Naive thymus-derived CD8-positive, alpha-beta T cell (primary cell): ENCODE measurements at places on chromosomes 11 and 22.

DNA sequence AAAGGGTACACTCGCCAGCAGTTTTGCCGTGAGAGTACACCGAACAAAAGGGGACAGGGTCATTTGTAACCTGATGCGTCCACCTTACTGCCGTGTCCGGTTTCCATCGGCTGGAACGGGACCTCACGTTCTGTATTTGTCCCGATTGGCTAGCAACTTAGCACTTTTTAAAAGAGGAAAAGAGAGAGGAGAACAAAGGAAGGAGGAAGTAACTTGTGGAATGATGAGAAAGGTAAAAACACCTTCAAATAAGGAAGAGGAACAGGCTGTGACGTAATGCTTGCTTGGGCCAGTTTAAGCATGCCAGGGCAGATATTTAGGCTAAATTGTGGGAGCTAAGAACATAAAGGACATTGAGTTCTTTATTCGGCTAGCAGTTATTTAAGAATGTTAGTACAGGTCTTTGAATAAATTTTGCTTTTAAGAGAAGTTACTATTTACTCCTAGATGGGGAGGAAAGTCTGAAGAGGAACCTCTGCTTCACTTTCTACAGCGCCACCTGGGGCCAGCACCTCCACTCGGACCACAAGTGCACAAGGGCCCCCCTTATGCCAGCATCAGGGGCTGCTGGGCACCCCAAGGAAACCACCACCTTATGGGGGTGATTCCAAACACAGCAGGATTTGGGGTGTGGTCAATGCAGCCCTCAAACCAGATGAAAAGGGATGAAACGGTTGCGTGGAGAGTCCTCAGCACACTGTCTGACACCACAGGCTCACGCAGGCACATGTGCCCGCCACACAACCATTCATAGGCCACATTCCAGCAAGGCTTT, 5.8 kb downstream of the ARSA start:
- peak; percentile 56 for DNase-seq

- no peak for DNase-seq
Measured at GRCh38 chr11:77967121-77967520, 27.3 kb downstream of the INTS4 start.

GRCh38 chr11:75135651-75136050, 15.3 kb upstream of the SLCO2B1 start:
- DNase-seq = no peak

DNA sequence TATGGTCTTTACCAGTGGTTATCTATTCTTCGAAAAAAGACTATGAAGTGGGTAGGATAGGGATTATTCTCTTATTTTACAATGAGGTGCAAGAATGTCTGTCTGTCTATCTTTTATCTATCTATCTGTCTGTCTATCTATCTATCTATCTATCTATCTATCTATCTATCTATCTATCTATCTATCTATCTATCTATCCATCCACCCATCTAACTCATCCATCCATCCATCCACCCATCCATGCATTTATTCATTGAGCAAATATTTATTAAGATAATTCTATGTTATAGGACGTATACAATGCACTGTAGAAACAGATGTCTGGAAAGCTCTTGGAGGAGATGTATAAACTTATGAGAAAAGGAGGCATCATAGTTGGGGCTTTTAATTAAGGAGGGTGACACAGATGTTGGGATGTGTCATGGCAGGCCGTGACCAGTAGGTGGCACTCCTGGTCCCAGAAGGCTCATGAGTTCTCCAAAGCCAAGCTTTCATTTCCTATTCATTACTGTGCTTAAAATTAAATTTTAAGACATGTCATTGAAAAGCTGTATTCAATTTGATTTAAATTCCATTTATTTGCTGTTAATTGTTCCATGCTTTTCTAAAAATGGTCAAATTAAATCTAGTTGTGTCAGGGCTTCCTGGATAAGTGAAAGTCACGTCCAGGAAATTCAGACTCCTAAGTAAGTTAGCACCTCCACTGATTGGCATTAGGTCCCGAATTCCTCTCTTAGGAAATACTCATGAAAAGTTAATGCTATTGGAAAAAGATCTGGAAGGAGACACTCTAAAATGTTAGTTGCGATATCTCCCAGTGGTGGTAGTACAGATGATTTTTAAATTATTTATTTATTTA, 19.0 kb upstream of the E2F8 start:
- peak; percentile 54 for DNase-seq

GRCh38 chr11:68763926-68764657, 12.8 kb upstream of the TESMIN start:
- DNase-seq = no peak

DNA sequence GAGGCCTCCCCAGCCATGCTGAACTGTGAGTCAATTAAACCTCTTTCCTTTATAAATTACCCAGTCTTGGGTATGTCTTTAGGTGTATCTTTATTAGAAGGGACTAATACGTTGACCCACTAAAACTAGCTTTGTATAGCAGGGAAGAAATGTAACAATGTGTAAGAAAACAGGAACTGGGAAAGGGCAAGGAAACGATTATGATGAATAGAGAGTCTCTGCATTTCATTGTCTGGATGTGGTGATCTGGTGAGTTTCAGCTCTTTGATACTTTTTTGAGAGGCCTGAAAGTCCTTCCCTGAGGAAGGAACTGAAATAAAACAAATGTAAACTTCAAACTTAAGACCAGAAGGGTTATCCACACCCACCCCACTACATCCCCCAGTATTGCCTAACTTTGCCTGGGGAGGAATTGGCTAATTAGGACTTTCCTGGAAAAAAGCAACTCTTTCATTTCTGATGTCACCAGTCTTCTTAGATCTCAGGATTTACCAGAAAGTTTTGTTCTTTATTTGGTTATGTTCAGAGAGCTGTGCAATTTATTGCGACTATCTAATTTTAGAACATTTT, 119.0 kb downstream of the LDLRAD3 start:
- DNase-seq = no peak

DNA sequence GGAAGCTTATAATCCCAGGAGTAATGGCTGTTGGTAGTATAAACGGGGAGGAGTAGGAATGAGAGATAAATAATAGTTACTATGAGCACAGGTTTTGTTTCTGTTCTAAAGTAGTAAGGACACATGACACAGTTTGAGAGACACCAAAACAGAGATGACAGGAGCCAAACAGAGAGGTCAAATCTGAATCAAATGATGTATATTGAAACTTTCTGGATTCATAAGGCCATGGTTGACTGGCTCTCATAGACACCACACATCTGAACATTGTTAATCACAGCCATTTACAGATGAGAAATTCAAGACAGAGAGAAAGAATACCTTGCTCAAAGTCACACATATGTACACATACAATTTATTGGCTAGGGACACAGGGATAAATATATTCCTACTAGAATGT, 63.4 kb upstream of the UCP3 start:
- no peak for DNase-seq

DNA sequence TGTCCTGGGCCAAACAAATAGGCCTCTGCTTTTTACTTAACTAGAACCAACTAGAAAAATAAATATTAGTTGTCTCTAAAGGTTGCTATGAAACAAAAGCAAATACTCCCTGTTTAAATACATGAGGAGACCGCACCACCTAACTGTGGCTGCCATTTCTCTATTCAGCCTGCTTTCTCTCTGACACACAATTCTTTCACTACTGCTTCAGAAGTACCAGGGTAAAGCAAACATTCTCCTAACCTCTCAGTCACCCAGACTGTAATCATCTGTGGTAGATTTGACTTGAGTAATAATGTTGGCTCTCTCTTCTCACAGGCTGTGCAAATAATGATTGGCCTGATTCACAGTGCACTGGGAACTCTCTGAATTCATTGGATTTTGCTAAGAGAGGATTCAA, 41.0 kb upstream of the MS4A8 start:
- DNase-seq = no peak

DNA sequence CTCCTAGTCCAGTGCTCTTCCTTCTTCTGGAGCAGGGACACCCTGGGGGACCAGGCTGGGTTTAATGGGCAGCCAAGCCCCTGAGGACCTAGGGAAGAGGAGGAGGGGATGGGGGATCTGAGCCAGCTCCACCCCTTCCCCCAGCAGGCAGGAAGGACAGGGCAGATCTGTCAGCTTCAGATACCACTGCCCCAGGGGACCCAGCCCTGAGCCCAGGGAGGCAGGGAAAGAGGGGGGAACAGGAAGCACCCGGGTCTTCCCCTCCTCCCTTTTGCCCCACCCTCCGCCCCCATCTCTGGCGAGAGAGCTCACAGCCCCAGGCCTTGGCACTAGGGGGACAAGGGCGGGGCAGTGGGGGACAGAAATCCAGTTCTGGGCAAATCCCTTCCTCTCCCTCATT, 11.7 kb upstream of the SOX10 start:
- no peak for DNase-seq

DNA sequence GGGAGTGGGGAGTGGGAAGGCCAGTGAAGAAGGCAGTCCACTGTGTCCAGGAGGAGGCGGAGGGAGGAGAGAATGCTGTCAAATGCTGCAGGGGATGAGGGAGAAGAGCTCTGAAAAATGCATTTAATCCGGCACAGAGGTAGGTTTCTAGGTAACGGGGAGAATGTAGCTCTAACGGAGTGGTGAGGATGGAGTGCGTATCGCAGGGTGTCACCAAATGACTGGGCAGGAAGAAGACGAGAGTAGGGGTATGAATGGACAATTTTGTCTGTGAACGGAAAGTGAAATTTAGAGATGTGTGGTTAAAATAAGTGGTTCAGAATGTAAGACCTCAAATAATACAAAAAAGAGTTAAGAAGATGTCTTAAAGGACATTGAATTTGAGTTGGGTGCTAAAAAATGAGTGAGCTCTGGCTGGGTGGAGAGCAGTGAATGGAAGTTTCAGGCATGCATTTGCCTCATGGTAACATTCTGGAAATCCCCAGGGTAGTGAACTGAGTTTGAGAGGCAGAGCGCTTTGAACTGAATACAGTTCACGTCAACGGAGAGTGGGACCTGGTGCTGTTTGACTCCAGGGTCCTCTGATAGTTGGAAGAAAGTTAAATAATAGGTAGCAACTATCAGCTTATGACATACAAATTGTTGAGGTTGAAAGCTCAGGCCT, 81.3 kb upstream of the CADM1 start:
- DNase-seq = no peak

- no peak for DNase-seq
Measured at GRCh38 chr11:34343153-34343552, 14.7 kb downstream of the ABTB2 start.

DNA sequence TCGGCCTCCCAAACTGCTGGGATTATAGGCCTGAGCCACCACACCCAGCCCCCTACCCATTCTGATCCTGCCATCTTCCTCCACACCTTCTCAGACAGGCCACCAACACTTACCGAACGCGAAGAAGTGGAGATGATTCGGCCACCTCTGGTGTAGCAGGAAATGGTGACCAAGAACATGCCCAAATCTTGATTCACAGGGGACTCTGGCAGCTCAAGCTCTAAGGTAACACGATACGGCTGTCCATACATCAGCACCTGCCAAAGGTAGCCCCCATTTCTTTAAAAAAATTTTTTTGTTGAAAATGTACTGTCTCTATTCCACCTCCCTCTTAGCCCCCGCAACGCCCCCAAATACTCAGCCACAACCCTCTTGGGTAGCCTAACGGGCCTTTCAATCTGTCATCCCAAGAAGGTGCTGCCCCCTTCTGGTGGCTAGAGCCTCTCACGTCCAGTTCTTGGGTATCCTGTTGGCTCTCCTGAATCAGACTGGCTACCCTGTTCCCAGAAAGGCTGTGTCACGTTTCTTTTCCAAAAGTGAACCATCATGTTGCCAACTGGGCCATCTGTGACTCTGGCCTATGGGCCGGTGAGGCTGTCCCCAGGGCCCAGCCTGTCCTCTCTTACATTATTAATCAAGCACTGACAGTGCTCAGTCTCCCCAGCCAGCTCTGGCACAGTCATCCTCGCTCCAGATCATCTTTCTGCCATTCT, 5.3 kb upstream of the LRRN4CL start:
- peak; percentile 71 for DNase-seq

DNA sequence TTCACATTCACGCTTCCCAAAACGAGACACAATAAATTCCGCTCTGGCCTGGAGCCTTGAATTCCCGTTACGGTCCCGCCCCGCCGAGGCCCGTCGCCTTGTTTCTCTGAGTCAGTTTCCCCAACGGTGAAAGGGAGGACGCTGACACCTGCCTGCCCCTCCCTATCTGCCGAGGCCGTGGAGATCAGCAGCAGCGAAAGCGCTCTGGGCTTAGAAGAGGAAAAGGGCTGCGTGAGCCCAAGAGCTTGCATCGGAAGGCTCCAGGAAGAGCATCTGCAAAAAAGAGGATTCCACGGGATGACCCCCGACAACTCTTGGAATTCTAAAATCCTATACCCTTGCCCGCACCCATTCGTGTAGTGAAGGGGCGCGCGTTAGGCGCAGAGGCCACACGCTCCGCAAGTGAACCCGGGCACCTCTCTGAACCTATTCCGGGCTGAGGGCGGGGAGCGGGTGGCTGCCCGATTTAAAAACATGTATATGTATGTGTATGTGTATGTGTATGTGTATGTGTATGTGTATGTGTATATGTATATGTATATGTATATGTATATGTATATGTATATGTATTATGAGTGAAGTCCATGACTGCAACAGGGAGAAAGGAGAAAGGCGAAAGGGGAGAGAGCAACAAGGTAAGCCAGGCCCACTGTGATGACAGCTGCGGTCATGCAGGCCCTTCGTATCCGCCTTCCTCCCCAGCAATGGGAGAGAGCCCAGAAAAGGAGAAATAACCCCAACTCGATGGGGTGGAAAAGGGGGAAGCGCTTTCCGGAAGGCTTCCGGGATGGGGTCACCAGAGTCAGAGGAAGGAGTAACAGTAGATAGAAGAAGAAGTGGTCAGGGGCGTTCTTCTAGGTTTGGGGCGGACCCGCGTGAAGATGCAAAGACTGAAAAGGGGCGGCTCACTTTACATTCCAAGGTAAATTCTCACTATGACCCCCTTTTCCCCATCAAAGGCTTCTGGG, 948 bp upstream of the MRTFA start:
- no peak for DNase-seq

GRCh38 chr22:36608987-36609386, 80.0 kb upstream of the EIF3D start:
- no peak for DNase-seq

DNA sequence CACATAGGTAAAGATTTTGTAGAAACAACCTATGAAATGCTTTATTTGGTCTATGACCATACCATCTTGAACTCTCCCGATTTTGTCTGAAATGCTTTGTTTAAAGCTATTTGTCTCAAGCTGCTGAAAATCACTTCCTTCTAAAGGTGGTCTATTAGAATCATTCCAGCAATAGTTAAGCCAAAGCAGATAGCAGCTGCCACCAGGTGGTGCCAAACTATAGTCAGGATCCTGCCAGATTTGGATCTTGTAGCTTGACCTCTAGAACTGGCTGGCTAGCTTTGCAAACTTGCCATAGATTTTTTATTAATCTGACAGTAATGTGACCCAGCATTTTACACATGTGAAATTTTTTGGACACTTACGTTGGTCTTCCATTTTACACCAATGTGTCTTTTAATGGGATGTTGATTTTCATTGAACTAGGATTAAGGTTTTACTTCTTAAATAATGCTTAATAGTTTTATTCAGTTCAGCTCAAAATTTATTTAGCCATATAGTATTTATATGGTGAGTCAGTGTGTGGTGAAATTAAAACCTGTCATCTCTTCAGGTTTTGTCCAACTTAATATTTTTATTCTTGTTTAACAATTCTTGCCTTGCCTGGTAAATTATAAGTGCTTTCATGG, 19.7 kb downstream of the CTR9 start:
- no peak for DNase-seq

GRCh38 chr22:32714458-32715430, 86.8 kb upstream of the TIMP3 start:
- no peak for DNase-seq
